Activated CD4-positive, alpha-beta T cell treated with anti-CD3 and anti-CD28 coated beads for 24 hours (primary cell): ENCODE measurements at places on chromosomes 3 and 15.
A peak's percentile ranks its signal among the peaks of the same experiment; 100 is the strongest.

DNA sequence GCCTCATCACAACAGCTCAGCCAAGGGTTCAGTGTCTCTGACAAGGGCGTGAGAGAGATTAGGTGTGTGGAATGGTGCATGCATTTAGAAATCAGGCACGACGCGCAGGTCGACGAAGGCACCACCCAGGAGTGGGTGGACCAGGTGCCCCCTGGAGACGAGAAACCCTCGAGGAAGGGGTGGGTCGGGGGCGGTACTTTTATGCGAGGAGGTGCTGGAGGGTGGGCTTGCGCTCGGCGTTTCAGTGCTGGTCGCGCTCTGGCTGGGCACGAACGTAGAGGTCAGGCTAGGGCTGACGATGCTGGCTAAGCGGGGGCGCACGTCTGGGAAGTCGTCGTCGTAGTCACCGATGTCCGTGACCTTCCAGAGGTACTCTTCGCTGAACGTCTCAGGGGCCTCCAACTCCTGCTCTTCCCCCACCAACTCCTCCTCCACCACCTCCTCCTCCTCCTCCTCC is 393 bp downstream of the ERICH6 start:
- no peak for DNase-seq

- peak; percentile 71 for DNase-seq
Measured at GRCh38 chr3:56988458-56989168, 71.9 kb upstream of the SPATA12 start.

DNA sequence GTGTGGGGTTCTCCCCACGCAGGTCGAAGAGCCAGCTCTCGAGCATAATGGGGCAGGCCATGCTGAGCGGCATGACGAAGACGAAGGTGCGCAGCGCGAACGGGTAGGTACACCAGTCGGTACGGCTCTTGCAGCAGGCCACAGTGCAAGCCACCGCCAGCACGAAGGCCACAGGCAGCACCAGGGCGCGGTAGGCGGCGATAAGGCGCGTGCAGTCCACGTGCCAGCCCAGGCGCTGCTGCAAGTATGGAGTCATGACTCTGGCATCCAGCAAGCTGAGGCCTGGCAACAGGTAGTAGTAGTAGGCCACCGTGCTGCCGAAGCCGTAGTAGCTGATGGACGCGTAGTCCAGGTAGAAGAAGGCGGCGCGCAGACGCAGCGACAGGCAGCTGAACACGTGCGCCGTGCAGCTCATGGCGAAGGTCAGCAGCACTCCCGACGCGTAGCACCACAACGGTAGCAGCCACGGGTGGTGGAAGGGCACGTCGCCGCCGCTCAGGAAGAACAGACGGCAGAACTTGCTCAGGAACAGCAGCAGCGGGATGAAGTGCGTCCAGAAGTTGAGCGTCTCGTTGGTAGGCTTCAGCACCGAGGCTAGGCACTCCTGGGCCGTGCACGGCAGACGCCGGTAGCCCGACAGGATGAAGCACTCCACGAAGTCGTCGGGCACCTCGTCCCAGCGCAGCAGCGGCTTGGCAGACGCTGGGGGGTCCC is 797 bp downstream of the PAQR9 start:
- DNase-seq = no peak

- no peak for DNase-seq
Measured at GRCh38 chr3:77320514-77320913, 280.6 kb downstream of the ROBO2 start.

DNA sequence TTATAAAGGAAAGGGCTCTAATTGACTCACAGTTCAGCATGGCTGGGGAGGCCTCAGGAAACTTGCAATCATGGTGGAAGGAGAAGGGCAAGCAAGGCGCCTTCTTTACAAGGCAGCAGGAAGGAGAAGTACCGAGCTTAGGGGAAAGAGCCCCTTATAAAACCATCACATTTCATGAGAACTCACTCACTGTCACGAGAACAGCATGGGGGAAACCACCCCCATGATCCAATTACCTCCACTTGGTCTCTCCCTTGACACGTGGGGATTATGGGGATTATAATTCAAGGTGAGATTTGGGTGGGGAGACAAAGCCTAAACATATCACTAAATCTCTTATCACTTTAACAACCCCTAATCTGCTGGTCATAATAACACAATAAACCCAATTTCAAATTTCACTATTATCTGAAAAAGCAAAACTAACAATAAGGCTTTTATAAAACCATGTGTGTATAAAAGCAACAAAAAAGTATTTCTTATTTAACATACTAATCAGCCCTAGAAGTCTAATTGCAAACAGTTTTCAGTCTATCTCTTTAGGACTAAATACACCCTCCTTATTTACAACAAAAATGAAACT is 43.2 kb downstream of the SCAPER start:
- no peak for DNase-seq

DNA sequence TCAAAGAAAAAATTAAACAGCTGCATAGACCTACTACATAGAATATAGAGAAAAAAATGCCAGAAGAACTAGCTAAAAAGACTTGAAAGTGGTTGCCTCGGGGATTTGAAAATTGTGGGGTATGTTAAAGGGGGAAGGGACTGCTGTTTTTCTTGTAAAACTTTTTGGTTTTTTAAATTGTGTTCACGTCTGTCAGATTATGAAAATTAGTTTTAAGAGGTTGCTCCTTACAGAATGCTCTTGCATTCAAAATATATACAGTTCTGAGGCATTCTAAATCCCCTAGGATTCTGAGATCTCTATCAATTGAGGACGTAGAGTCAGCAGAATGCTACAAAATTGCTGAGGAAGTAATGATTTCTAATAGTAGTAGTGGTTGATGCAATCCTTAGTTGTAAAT is 28.6 kb downstream of the PIAS1 start:
- DNase-seq = no peak

DNA sequence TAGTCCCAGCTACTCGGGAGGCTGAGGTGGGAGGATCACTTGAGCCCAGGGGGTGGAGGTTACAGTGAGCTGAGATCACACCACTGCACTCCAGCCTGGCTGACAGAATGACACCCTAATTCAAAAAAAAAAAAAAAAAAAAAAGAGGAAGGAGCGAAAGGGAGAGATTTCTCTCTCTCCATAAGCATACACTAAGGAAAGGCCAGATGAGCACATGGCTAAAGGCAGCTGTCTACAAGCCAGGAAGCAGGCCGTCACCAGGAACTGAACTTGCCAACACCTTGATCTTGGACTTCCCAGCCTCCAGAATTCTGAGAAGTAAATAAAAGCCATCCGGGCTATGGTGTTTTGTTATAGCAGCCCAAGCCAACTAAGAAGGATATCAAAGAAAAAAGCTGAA is 7.5 kb downstream of the SRGAP3 start:
- DNase-seq = no peak

GRCh38 chr3:37082317-37082716 is 89.0 kb downstream of the MLH1 start:
- no peak for DNase-seq

DNA sequence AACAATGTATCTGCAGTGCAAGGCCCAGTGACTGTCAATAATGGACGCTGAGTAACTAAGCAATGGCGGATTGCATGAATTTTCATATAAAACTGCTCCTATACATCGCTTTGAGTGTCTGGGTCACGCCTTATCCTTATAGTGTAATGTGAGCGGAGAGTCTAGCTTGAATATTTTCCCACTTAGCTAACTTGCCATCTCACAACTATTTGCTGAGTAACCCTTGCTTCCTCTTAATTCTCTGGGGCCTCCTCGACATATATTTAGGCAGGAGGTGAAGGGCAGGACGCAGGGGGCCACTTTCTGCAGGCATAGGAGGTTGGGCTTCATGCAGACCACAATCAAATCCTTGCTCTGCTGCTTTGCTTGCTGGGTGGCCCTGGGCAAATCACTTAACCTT is 24.0 kb downstream of the ST8SIA2 start:
- no peak for DNase-seq

GRCh38 chr15:27928386-27928785 is 170.7 kb downstream of the OCA2 start:
- no peak for DNase-seq

DNA sequence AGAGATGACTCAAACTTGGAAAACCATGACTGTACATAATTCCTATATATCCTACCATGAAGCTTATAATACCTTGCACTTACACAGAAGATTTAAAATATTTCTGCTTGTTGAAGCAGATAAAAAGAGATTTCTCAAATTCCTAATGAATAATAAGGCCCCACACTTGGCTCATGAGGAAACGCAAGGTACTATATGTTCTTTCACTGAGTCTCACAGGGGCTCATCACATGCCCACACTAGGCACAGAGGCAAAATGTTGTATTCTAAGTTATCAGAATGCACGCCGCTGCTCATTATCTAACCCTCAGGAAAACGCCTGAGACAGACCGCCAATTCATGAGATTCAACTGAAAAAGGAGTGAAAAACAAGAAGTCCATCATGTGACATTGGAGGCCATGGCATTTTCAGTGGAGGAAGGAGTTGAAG is 5.6 kb downstream of the MYO1E start:
- DNase-seq = no peak

DNA sequence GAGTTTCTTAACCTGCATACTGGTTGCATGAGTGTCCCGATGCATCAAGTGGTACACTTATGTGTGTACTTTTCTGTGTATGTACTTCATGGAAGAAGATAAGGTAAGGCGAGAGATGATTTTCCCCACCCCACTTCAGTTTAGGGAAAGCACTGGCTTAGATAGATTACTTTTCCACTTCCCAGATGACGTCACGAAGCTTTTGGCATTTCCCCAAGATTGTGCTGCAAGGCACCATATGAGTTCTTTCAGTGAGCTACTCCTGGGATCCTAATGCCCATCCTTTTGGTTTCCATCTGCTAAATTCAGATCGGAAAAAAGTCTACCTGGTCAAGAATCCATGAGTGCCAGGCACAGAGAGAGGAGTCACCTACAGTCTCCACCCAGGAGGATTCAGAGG is 4.5 kb downstream of the IL17RB start:
- no peak for DNase-seq

GRCh38 chr3:152870027-152870426 is 35.1 kb downstream of the P2RY1 start:
- DNase-seq = no peak

DNA sequence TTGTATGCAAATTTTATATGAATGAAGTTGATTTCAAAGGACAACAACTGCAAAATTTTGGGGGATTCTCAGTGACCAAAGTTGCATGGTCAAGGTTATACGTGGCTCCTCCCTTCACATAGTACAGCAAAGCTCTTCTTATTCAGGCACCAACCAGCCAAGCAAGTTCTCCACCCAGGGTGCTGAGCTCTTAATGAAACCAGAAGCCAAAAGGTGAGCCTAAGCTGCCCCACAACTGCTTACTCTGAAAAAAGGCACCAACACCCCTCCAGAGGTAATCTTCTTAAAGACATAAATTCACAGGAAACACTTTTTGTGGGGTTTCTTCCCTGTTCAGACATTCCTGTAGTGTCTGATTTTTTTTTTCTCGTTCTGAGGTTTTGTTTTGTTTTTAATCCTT is 106.1 kb upstream of the GMNC start:
- no peak for DNase-seq

GRCh38 chr3:126676919-126677705 is 22.2 kb upstream of the TXNRD3 start:
- DNase-seq = no peak

DNA sequence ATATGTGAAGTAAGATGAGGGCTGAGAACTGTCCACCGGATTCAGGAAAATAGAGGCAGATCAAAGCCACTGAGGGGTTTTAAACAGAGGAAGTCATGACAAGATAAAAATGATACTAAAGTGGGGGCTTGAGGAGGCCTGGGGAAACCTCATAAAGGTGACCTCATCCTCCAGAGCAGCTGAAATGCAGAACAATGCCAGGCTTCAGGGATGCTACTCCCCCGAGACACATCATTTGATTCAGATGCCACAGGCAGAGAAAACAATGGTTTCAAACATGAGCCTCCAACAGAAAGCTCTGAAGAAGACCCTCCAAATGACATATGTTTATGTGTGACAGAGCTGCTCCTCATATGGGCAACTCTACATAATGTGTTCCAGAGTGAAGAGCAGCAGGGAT is 6.4 kb downstream of the CFAP20DC start:
- DNase-seq = no peak

DNA sequence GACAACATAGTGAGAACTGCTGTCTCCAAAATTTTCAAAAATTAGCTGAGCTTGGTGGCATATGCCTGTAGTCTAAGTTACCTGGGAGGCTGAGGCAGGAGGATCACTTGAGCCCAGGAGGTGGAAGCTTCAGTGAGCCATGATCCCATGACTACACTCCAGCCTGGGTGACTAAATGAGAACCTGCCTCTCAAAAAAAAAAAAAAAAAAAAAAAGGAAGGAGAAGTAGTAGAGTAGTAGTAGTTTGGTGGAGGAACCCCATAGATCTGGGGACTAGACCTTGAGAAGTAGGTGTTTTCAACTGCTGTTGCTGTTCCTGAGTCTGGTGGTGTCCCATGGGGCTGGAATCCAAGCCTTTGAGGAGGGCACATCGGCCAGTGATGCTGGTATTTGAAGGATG is 38.4 kb upstream of the UBE2E2 start:
- DNase-seq = no peak
